ENCODE measurements at places on chromosomes 16 and 17. TPM values are rescaled to one million over a fixed set of nuclear protein-coding genes. Genes with fewer than 3 reads are reported as not detected.

KRT9 gene
- not detected for total RNA-seq

BCO1 gene
- total RNA-seq: not detected

- no peak overlapping the region for H3K27ac ChIP-seq
- no peak overlapping the region for H3K4me3 ChIP-seq
- peaks cover 65% of the 10 kb centered on the region for H3K36me3 ChIP-seq
- DNase-seq: no peak
Observed at GRCh38 chr16:69368866-69369265, 16.9 kb downstream of the TERF2 start.

GRCh38 chr16:79309606-79310005 is 290.9 kb downstream of the MAF start:
- no peaks in the 10 kb centered on the region for H3K4me1 ChIP-seq
- H3K4me3 ChIP-seq: no peak overlapping the region
- H3K27me3 ChIP-seq: no peaks in the 10 kb centered on the region
- no peak overlapping the region for H3K27ac ChIP-seq
- H3K36me3 ChIP-seq: no peaks in the 10 kb centered on the region
- no peak for DNase-seq

DNA sequence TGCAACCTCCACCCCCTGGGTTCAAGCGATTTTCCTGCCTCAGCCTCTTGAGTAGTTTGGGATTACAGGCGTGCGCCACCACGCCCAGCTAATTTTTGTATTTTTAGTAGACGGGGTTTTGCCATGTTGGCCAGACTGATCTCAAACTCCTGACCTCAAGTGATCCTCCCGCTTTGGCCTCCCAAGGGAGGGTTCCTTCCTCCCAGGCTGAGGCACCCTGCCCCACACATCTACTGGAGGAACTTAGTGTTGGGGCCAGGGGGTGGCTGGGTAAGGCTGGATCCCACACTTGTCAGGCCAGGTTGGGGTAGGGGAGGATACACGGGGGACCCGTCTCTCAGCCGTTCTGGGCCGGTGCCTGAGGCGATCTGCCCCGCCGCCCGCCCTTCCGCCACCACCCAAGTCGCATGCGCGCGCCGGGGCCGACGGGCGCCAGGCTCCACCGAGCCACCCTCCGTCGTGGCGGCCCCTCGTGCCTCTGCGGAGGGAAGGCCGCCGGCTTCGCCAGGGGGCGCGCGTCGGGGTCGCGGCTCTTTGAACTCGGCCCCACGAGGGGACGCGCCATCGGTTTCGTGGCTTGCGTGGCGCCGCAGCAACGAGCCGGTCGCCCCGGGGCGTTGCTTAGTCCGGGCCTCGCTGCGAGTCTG is 15.9 kb downstream of the GRB7 start:
- H3K27ac ChIP-seq: peak overlapping the region; percentile 17
- H3K4me1 ChIP-seq: peaks cover 5% of the 10 kb centered on the region
- H3K36me3 ChIP-seq: no peaks in the 10 kb centered on the region

- H3K4me3 ChIP-seq: no peak overlapping the region
- no peaks in the 10 kb centered on the region for H3K4me1 ChIP-seq
- no peak overlapping the region for H3K27ac ChIP-seq
- H3K36me3 ChIP-seq: no peaks in the 10 kb centered on the region
Observed at GRCh38 chr16:51747329-51747728, 596.3 kb upstream of the SALL1 start.

GRCh38 chr16:53502331-53503269 is at the start of gene AKTIP:
TSS of gene AKTIP (minus strand) at chr16:53503209. CDS start at chr16:53500259, 2,950 bp downstream.
- no peaks in the 10 kb centered on the region for H3K27me3 ChIP-seq
- peaks cover 28% of the 10 kb centered on the region for H3K4me1 ChIP-seq

- no peaks in the 10 kb centered on the region for H3K27me3 ChIP-seq
- H3K36me3 ChIP-seq: peaks cover 10% of the 10 kb centered on the region
- no peak overlapping the region for H3K27ac ChIP-seq
- no peak overlapping the region for H3K4me3 ChIP-seq
- peak; percentile 13 for DNase-seq
Observed at GRCh38 chr17:59638553-59638952, 18.9 kb downstream of the CLTC start.

DNA sequence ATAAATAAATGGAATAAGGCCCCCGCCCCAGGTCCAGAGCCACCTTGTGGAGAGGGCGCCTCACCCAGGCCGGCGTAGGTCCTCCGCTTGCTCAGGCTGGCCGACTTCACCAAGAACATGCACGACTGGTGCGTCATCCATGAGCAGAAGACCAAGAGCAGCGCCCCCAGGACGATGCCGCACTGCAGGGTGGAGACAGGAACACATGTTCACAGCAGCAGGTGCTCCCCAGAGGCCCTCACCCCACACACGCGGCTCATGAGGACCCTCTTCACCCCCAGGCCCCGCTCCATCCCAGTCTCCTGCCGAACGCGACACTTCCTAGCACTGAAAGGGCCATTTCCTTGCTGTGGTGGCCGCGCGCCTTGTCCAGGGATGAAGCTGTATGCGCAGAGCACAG is 5.5 kb downstream of the SLC38A10 start:
- no peak overlapping the region for H3K27ac ChIP-seq
- H3K36me3 ChIP-seq: peaks cover 3% of the 10 kb centered on the region
- DNase-seq: no peak
- peaks cover 18% of the 10 kb centered on the region for H3K4me1 ChIP-seq

- DNase-seq: peak; percentile 69
- H3K4me3 ChIP-seq: no peak overlapping the region
- H3K36me3 ChIP-seq: no peaks in the 10 kb centered on the region
- no peaks in the 10 kb centered on the region for H3K27me3 ChIP-seq
Observed at GRCh38 chr17:3551189-3551588, 6.4 kb downstream of the TRPV3 start.

DNA sequence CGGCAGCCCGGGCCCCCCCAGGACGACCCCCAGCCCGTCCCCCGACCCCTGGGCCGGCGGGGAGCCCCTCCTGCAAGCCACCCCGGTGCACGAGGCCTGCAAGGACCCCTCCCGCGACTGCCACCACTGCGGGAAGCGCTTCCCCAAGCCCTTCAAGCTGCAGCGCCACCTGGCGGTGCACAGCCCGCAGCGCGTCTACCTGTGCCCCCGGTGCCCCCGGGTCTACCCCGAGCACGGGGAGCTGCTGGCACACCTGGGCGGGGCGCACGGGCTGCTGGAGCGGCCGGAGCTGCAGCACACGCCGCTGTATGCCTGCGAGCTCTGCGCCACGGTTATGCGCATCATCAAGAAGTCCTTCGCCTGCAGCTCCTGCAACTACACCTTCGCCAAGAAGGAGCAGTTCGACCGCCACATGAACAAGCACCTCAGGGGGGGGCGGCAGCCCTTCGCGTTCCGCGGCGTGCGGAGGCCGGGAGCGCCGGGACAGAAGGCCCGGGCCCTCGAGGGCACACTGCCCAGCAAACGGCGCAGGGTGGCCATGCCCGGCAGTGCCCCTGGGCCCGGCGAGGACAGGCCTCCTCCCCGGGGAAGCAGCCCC is 15.6 kb upstream of the ZFPM1 start:
- no peaks in the 10 kb centered on the region for H3K27me3 ChIP-seq
- peak; percentile 99 for DNase-seq
- no peak overlapping the region for H3K27ac ChIP-seq

GRCh38 chr17:48816774-48817590 is at the start of gene TTLL6:
TSS of gene TTLL6 (minus strand) at chr17:48817229. CDS start at chr17:48817072, 157 bp downstream.
- no peak within 1 kb of the TSS for H3K27ac ChIP-seq
- H3K27me3 ChIP-seq: peaks cover 32% of the 10 kb centered on the region
- no peaks in the 10 kb centered on the region for H3K36me3 ChIP-seq

- DNase-seq: no peak
- no peak overlapping the region for H3K4me3 ChIP-seq
- no peaks in the 10 kb centered on the region for H3K36me3 ChIP-seq
Observed at GRCh38 chr17:81494626-81495377, 17.8 kb downstream of the ACTG1 start.

All from osteoblast (primary cell).